ENCODE measurements at places on chromosomes 1 and 21.
A peak's percentile ranks its signal among the peaks of the same experiment; 100 is the strongest.

DNA sequence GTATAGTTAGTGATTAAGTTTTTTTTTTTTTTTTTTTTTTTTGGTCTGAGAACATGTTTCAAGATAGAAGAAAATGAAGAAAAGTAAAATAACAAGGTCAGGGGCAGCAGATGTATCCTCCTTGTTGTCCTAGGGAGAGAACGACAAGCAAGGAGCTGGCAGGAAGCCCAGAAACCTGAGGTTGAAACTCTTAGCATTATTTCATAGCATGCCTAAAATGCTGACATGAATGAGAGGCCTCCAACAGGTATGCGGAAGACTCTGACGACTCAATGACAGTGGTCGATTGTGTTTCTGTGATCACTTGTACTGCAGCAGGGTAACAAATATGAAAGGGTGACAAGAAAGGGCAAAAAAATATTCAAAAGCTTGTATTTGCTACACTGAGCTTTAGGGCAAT is 415.9 kb downstream of the PLA2G4A start:
- no peak for DNase-seq

- no peak for DNase-seq
Measured at GRCh38 chr1:157734321-157734720, 33.8 kb upstream of the FCRL3 start.

GRCh38 chr1:116408193-116408592 is 35.1 kb downstream of the ATP1A1 start:
- no peak for DNase-seq

DNA sequence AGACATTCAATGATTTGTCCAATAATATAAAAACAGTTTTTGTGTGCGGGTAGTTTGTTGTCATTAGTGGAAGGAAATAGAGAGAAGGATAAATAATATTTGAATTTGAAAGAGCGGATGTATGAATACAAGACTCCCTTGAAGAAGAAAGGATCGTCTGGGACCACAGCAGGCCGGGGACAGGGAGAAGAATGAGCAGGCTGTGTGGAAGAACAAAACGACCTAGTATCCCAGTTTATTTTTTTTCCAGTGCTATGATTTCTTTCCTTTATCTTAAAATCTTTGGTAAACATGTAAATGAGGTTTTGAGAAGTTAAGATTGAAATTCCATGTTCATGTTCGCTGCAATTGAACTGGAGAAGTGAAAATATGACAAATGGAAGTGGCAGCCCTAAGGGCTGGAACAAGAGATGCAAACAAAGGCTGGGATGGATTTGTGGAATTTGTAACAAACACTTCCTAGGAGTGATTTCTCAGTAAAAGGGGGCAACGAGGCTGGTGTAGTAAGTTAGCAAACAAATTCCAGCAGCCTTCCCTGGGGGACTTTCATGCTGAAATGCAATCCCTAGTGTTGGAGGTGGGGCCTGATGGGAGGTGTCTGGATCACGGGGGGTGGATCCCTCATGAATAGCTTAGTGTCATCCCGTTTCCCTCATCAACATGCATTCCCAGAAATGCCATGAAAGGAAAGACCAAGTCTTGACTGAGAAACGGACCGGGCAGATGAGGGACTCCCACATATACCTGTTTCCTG is 10.2 kb upstream of the IFI16 start:
- no peak for DNase-seq

DNA sequence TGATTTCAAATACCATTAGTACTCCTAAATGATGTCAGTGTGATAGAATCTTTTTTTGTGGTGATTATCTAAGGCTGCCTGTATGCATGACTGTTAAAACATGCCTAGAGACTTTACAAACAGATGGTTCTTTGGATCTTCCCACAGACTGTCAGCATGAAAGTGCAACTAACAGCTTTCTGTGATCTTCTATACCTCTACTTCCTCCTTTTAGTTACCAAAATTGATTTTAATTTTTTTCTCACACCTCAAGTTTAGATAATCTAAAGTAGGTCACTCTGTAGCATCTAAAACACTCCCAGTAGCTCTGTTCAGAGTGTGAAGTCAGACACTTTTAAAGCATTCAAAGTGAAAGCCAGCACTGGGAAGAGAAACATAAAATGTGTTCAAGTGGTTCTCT is 534.5 kb downstream of the PTPRC start:
- peak; percentile 11 for DNase-seq

GRCh38 chr1:46767649-46768282 is 31.1 kb upstream of the CYP4B1 start:
- no peak for DNase-seq

- no peak for DNase-seq
Measured at GRCh38 chr1:90719330-90720144, 2.4 kb upstream of the BARHL2 start.

GRCh38 chr1:166740668-166741276 is 98.5 kb upstream of the POGK start:
- DNase-seq, result no peak

GRCh38 chr1:75588779-75589475 is 22.0 kb downstream of the SLC44A5 start:
- no peak for DNase-seq

All from RCC 7860 (cell line).